Astrocyte (in vitro differentiated cells and primary cell): ENCODE measurements at places on chromosomes 5 and 9.

DNA sequence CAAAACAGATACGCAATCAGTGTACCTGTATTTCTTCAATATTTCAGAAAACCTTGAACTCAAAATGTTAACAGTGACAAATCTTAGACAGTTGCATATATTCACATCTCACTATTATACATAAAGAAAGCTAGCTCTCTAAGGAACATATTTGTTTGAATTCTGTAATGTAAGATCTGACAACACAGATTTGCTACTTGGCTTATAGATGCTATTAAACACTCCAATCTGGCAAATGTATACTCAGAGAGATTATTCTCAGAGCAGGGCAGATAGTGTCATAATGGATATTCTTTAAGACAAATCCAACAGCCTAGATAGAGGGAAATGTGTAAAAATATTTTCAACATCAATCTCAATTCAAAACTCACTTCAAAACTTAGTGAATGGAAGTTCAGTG is 794.5 kb upstream of the CDH9 start:
- no peak overlapping the region for H3K27ac ChIP-seq
- H3K27me3 ChIP-seq: no peaks in the 10 kb centered on the region
- no peaks in the 10 kb centered on the region for H3K4me1 ChIP-seq
- H3K36me3 ChIP-seq: no peaks in the 10 kb centered on the region
- DNase-seq: no peak
- no peak overlapping the region for H3K4me3 ChIP-seq

DNA sequence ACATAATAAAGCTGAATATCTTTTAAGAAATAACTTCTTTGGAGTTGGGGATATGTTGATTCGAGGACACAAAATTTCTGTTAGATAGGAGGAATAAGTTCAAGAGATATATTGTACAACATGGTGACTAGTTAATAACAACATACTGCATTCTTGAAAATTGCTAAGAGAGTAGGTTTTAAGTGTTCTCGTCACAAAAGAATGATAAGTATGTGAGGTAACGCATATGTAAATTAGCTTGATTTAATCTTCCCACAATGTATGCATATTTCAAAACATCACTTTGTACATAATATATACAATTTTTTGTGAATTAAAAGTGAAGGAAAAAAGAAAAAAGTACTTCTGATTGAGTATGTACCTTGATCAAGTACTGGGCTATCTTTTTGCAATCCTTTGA is 428.0 kb upstream of the TRPC7 start:
- H3K36me3 ChIP-seq: no peaks in the 10 kb centered on the region
- no peak overlapping the region for H3K4me3 ChIP-seq
- DNase-seq: no peak
- no peaks in the 10 kb centered on the region for H3K4me1 ChIP-seq
- H3K27ac ChIP-seq: no peak overlapping the region

DNA sequence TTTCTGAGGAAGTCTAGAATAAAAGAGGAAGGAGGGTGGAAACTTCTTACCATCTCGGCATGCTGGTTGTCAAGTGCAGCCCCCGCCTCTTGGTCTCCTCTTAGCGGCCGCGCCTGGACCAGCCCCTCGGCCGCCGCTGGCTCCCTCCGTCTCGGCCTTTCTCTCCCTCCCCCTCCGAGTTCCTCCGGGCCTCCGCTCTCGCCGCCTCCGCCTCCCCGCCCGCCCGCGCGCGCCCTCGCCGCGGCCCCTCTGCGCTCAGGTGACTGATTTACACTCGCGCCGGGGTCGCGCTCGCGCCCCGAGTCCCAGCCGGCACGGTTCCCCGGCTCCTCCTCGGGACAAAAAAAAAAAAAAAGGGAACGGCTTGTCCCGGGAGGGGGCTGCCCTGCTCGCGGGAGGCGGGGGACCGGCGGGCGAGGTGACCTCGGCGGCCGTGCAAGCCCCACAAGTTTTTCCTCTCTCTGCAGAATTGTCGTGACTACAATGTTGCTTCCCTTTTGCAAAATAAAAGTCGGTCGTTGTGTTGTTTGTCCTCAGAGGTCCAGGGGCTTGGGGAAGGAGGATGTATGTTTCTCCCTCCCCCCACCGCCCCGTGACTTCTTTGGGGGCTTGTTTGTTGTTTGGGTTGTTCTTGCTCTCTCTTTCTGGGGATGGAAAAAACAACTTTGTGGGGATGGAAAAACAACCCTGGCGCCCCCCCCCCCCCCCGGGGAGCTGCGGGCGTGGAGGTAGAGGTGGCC is at the start of gene BNC2:
TSS of gene BNC2 (minus strand) at position 75 of the 740 bp plus-strand sequence. CDS start at position 53, 22 bp downstream.
- H3K4me3 ChIP-seq: peak within 1 kb of the TSS; percentile 75
- peaks cover 30% of the 10 kb centered on the region for H3K4me1 ChIP-seq
- DNase-seq: peak; percentile 42
- H3K27me3 ChIP-seq: no peaks in the 10 kb centered on the region
- H3K36me3 ChIP-seq: no peaks in the 10 kb centered on the region

DNA sequence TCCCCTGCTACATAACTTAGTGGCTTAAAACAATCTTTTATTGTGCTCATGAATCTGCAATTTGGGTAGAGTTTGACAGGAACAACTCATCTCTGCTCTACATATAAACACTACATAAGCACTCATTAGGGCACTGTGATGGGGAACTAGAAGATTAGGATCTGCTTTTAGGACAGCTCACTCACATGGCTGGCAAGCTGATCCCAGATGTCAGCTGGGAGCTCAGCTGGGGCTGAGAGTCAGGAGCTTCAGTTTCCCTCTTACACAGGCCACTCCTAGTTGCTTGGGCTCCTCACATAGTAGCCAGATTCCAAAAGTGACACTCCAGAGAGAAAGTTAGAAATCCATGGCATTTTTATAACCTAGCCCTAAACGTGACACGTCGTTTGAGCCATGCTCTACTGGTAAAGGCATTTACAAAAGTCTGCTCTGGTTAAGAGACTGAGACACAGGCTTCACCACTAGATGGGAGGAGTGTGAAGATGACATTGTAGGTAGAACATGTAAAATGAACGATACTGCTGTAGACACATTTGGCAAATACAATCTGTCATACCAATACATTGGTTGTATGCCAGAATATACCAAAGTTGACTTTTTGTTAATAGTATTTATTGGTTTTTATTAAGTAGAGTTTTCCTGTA is 23.6 kb downstream of the SCAI start:
- H3K4me1 ChIP-seq: no peaks in the 10 kb centered on the region
- H3K27me3 ChIP-seq: no peaks in the 10 kb centered on the region
- no peak for DNase-seq
- H3K27ac ChIP-seq: no peak overlapping the region
- H3K4me3 ChIP-seq: no peak overlapping the region

GRCh38 chr9:31236344-31236743 is 1148.1 kb upstream of the ACO1 start:
- no peaks in the 10 kb centered on the region for H3K27me3 ChIP-seq
- H3K27ac ChIP-seq: no peak overlapping the region
- no peaks in the 10 kb centered on the region for H3K36me3 ChIP-seq
- H3K4me1 ChIP-seq: no peaks in the 10 kb centered on the region
- no peak overlapping the region for H3K4me3 ChIP-seq
